Endothelial cell of umbilical vein (primary cell): ENCODE measurements at places on chromosomes 1 and 21.

- no peak for DNase-seq
Measured at GRCh38 chr1:66261364-66261763, 272.6 kb upstream of the SGIP1 start.

DNA sequence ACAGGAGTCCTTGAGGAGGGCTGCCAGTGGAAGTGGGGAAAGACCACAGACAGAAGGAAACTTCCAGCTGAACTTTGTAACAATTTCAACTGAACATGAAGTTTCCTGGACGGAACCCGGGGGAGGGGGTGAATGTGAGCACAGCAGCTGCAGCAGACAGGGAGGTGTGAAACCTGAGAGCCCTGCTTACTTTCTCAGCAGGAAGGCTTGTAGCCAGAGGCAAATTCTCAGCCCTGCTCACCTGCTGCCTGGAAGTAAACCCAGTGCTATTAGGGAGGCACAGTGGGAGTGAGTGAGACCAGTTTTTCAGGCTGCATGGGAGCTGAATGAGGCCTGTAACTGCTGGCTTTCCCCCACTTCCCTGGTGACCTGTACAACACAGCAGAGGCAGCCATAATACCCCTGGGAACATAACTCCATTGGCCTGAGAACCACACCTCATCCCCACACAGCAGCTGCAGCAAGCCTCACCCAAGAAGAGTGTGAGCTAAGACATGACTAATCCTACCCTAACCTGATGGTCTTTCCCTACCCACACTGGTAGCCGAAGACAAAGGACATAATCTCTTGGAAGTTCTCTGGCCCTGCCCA is 9.6 kb upstream of the SPRR2F start:
- DNase-seq, result no peak

GRCh38 chr1:219220945-219221344 is 47.3 kb downstream of the LYPLAL1 start:
- no peak for DNase-seq

DNA sequence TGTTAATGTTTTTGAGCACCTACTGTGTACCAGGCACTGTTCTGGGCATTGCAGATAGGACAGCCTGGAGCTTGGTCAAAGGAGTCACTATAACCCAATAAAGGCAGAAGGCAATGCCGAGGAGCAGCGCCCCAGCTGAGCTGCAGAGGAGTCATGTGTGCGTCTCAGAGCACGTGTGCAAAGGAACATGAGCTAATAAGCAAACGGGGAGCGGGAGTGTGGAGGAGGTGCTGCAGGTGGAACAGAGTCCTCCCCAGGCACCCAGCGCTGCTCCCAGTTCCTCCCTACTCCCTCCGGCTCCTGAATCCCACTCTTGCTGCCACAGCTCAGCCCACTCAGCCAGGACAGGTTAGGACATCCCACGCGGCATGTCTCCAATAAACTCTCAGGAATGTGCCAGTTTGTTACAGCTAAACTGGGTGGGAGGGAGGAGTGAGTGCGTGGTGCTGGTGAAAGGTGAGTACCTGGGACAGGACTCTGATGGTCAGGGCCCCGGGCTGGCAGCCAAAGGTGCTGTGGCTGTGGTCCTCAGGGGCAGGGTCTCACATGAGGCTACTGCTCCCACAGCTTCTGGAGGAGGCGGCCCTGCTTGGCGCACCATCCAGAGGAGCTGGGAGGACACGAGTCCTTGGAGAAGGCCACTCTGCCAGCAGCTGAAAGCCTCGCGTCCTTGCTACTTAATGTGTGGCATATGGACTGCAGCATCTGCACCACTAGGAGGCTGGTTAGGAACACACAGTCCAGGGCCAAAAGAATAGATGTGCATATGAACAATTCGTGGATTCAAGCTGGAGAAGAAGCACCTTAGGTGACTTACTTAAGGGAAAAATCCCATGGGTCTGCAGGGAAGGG is 52.3 kb downstream of the GRIK3 start:
- no peak for DNase-seq

DNA sequence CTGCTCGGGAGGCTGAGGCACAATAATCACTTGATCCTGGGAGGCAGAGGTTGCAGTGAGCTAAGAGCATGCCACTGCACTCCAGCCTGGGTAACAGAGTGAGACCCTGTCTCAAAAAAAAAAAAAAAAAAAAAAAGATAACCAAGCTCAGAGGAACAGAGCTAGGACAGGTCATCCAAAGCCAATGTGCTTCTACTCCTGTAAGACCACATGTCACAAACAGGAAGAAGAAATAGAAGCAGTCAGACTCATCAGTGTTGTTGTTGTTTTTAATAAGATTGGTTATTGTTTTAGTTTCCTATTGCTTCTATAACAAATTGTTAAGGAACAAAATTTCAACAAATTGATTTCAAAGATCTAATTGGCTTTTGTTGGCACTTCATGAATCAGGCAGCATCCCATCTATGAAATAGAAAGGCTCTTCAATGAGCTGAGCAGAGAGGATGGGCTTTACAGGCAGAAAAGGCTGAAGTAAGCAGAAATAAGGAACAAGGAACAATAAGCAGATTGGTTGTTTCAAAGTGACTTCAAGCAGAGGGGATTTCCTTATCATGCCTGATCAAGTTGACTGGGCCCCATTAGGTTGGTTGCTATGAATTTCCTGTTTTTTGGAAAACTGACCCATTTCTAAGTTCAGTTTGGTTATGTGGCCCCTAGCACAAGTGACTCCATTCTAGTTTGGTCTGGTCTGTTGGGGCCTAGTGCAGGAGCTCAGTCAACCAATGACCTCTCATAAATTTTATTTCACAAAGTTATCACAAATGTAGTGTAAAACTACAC is 6.0 kb upstream of the AKNAD1 start:
- DNase-seq, result no peak

DNA sequence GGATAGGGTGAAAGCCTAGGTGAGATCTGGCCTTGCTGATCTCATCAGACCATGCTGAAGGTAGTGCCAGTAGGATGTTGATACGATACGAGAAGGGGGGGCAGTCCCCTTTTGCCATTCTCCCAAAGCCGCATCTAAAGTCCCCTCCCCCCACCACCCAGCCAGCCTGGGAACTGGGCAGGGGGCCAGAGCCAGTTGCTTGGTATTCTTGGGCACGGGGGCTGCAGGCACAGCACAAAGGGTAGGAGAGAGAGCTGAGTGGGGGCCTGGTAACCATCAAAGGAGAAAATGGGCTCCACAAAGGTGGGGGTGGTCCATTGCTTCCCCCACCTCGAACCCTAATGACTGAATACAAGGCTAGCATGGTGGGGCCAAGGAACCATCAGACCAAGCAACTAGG is 5.4 kb downstream of the PEA15 start:
- DNase-seq, result no peak

DNA sequence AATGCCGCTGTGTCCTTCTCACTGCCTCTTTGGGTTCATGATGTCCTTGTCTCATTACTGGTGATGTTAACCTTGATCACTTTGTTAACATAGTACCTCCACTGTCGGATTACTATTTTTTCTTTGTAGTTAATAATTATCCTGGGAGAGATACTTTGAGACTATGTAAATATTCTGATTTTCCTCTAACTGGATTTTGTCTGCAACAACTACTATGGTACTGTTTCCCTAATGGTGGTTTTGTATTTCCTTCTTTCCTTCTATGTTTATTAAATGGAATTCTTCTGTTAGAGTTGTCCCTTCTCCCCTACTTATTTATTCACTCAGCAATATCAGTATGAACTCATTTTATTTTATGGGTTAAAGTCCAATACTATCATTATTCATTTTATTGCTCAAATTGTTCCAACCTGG is 4.2 kb downstream of the TOR1AIP2 start:
- DNase-seq, result no peak

DNA sequence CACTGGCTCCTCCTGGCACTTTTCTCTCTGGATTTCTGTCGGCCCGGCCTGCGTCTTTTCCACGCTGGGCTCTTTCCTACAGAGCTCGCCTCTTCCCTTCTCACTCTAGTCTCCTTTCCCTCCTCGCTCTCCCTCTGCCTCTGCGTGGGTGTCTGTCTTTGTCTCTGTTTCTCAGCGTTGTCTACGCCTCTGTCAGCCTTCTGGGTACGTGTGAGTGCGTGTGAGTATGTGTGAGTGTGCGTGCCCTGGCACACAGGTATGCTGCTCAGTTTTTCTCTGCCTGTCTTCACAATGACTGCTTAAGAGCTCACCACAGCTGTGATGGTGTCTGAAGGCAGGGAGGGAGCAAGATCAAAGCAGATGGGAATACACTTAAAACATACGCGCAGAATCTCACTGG is 77.7 kb downstream of the KIRREL1 start:
- no peak for DNase-seq

DNA sequence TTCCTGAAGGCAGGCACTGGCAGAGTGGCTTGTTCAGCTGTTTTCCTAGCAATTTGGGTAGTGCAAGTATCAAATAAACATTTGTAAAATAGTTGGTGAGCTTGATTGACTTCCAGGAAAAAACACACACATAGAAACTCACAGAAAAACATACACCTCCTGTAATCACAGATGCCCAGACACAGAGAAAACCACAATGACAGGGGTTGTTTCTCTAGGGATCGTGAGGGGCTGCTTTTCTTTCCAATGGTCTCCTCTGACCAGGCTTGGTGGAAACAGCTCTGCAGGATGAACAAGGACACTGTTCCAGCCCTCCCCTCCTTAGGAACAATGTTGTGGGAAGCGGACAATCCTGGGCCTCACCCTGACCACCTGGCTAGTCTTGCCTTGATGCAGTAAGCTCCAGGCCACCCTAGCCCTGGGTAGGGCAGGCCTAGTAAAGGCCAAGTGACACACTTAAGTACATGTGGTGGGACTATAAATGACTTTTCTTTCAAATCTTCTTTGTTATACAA is 142.5 kb upstream of the HMGB4 start:
- no peak for DNase-seq

DNA sequence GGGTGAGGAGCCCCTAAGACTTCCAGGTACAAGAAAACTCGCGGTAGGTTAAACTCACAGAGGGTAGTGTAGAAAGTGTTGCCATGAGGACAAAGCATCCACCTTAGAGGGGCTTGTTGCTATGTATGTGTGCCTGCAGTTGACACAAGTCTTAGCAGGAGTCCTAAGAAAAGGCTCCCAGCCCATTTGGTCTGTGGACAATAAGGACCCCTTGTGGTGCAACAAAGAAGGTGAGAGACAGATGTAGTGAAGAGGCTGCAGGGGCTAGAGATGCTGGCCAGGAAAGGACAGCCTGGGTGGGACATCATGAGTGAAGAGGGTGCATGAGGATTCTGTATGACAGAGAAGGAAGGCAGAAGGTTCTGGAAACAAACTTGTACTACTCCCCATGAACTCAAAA is 36.3 kb upstream of the IL10 start:
- no peak for DNase-seq

- DNase-seq, result peak; percentile 55
Measured at GRCh38 chr21:26849428-26850115, 4.4 kb upstream of the ADAMTS1 start.

- no peak for DNase-seq
Measured at GRCh38 chr1:200444478-200444877, 34.6 kb upstream of the ZNF281 start.

DNA sequence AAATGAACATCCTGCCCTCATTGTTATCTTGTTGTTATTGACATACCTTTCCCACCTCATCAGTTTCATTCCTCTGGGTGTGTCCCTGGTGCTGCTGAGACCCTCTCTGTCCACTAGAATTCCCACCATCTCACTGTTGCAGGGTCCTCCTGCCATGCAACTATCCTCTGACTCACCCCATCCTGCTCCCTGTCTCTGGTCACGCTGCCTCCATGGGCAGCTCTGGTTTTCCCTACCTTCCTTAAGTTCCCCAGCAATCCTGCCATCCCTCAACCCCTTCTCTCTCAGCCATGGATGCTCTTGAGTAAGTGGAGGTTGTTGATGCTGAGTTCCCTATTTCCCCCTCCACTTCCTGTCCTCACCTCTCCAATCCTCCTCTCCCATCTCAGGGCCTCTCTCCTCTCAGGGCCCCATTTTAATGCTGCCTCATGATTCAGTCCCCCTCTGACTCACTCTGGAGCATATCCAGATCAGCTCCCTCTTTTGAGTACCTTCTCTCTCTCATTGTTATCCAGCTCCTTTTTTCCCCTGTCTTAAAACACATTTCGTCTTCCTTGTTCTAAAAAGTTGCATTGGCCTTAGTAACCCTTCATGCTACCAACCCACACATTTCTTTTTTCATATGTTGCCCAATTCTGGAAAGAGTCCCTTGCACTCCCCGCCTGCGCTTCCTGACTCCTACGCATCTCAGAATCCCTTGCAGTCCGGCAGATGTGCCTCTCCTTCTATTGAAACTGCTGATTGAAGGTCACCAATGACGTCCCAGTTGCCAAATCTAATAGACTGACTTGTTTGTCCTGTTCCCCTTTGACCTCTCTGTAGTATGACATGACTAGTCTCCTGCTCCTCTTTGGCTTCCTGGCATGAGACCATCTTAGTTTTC is 92.0 kb downstream of the CNIH3 start:
- no peak for DNase-seq

- no peak for DNase-seq
Measured at GRCh38 chr1:240712014-240712731, 100.2 kb upstream of the GREM2 start.

GRCh38 chr1:42419126-42419821 is 36.5 kb downstream of the ZMYND12 start:
- no peak for DNase-seq

- peak; percentile 43 for DNase-seq
Measured at GRCh38 chr1:165928075-165928731, 100.8 kb downstream of the UCK2 start.

DNA sequence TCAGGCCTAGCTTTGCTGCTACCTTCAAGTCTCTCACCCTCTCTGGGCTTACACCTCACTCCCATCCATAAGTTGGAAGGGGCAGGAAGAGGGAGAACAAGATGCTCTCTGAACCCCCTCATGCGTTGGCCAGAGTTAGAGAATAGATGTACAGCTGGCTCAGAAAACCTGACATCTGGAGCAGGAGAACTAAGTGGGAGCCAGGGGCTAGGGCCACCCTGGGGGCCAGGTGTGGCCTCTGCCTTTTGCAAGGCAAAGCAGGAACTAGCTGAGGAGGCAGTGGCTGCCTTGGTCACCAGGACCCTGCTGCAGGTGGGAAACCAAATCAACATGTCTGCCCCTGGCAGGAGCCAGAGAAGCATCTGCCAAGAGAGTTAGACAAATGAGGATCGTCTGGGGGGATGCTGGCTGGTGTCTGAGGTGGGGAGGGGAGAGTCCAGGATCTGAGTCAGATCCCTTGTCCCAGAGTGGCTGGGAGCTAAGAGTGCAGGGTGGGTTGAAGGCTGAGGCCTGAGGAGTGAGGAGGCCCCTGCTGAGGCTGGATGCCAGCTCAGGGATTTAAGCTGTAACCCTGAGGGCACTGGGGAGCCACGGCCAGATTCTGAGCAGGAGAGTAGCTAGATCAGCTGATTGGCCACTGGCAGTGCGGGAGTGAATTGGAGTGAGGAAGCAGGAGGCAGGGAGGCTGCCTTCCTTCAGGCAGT is 115.0 kb downstream of the EPHB2 start:
- no peak for DNase-seq
